ENCODE measurements at places on chromosomes 12 and 14.

GRCh38 chr14:35909665-35910064 is 83.5 kb downstream of the BRMS1L start:
- DNase-seq, result no peak

DNA sequence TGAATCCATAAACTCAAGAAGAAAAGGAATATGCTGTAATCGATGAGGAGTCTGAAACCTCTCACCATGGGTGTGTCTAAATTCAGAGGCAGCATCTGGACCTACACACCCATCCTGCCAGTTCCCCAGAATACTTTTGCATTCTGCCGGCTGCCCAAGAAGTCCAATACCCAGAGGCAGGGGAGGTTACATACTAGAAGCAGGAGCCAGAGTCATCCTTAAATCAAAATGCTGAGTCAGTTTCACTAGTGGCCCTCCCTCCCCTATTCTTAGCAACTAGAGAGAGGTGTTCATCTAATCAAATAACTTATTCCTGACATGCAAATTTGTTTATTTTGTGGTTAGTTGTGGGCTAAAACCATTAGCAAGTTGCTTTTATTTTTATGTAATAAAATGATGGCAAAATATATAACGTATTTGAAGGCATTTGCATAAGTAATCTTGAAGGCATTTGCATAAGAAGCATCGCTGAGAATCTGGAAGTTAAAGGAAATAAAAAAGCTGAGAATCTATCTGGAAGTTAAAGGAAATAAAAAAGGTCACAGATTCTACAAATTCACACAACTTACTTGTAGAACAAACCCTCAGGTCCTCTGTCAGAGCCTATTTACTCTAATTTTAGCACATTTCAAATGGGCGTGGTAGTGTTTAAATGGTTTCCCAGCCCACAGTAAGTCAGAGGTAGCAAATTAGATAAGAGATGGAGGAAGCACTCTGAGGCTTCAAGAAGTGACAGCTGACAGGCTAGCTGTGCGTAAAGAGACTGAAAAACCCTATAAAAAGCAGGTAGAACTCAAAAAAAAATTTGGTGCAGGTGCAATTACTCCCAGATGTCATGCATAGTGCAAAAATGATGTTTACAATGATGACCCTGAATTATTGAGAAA is 7.8 kb downstream of the BHLHE41 start:
- DNase-seq, result no peak

DNA sequence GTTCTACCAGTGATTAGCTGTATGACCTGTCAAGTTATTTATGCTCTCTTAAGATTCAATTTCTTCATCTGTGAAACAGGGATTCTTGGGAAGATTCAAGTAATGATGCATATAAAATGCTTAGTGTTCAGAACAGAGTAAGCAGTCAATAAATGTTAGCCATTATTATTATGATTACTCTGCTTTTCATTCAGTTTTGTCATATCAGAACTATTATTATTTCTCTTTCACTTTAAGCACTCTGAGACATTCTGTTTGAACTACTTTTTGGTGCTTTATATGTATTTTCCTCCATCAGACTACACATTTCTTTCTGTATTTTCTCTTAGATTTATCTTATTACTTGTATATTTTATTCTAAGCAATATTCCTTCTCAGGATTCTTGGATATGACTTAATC is 81.2 kb downstream of the CFAP54 start:
- no peak for DNase-seq

DNA sequence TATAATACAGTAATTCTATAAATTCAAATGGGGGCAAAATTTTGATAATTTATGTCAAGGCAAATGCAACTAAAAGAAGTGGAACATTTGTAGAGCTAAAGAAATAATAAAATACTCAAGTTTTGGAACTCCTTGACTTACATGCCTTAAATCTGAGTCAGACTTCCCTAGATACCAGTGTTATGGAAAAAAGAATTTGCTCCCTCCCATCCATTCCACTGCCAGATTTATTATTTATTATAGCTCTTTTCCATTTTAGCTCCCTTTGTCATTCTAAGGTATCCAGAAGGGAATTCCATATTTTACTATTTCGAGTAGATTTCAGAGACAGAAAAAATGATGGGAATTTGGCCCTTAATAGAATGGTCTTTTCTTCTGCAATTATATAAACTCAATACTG is 44.0 kb downstream of the RHOJ start:
- DNase-seq, result no peak

- peak; percentile 66 for DNase-seq
These were observed 12.9 kb upstream of the CALM1 start for GRCh38 chr14:90383731-90384542.

DNA sequence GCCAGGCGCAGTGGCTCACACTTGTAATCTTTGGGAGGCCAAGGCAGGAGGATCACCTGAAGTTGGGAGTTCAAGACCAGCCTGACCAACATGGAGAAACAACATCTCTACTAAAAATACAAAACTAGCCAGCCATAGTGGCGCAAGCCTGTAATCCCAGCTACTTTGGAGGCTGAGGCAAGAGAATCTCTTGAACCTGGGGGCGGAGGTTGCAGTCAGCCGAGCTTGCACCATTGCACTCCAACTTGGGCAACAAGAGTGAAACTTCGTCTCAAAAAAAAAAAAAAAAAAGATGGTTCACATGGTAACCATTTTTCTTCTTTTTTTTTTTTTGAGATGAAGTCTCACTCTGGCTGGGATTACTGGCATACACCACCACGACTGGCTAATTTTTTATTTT is 35.3 kb downstream of the SLC2A14 start:
- DNase-seq, result no peak

GRCh38 chr12:100674036-100674888 is 100.8 kb downstream of the GAS2L3 start:
- no peak for DNase-seq

DNA sequence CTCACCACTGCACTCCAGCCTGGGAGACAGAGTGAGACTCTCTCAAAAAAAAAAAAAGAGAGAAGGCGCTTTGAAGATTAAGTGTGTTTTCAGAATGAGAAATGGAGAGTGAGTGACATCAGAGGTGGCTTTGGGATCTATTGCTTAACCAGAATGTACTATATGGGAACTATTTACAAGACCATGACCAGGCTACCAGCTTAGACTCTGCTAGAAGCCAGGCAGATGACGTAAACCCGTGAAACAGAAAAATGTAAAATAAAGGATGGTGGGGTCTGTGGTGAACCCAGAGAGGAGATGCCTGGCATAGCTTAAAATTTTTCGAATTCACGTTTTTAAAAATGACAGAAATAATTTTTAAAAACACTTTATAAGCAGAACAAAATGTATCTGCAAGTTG is 82.0 kb downstream of the IFT43 start:
- no peak for DNase-seq

DNA sequence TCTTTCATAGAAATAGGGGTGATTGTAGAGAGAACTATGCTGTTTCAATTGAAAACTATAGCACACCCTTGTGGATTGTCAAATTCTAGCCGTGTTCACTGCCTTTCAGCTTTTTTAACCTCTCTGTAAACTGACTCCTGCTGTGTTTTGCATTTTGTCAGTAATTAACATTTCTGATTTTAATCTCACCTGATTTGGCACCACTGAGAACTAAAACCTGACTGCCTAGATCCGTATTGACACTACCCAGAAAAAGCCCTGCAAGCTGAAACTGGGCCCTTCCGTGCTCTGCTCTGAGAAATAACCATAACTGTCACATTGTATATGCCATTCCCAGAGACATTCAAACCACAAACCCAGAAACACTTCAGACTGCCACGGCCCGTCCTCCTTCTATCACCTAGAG is 26.6 kb upstream of the ETV6 start:
- DNase-seq, result no peak

GRCh38 chr12:39831587-39832315 is 212.1 kb upstream of the ABCD2 start:
- DNase-seq, result no peak

- DNase-seq, result no peak
These were observed 403.8 kb upstream of the PDE3A start for GRCh38 chr12:19964549-19964948.

DNA sequence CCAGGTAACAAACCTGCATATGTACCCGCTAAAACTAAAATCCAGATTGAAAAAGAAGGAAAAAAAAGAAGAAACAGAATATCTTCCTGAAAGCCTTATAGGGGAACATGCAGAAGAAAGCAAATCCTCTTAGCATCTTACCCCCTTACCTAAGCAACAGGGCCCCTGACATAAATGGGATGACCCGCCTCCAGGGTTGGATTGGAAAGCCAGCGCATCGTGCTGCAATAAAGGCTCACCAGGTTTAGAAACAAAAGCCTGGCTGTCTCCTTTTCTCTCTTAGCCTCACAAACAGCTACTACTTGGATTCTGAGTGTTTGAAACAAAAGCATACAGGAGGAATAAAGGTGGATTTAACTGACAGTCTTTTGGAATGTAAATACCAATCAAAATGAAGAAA is 13.8 kb upstream of the ADCK1 start:
- no peak for DNase-seq

- DNase-seq, result no peak
These were observed 107.6 kb upstream of the FUT8 start for GRCh38 chr14:65304963-65305362.

DNA sequence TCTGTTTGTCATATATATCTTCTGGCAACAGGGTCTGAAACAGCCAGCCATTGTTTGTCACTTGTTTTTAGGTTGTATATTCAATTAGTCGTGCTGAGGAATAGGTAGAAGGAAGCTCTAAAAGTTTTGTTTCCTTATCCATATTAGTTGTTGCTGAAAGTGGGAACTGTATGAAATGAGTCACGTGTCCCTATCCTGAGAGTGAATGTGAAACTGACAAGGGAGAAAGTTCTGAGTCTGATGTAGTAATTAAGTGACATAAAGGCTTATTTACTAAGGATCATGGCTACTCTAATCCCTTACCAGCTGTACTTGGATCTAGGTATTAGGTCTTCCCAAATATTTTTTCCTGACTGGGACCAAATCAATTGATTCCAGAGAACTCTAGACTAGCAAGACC is 16.4 kb downstream of the FAM234B start:
- no peak for DNase-seq

DNA sequence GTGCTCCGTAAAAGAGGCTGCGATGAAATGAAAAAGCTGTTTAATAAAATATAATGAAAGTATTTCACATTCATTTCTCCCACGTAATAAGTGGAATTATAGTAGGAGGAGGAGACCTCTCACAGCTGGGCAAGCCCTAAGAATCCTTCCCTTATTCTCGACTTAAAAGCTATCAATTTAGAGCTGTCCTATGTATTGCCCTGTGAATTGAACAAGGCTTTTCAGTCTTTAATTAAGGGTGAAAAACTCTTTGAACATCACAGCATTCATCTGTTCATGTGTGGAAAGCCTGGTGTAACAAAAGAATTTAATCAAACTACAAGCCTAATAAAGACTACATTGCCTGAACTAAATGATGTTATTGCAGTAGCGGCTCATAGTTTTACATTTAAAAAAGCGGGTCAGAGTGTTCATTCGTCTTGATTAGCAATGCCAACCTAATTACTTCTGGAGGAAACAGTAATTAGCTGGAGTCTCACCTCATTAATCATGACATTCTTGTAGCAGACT is 142.0 kb downstream of the ETNK1 start:
- DNase-seq, result no peak

DNA sequence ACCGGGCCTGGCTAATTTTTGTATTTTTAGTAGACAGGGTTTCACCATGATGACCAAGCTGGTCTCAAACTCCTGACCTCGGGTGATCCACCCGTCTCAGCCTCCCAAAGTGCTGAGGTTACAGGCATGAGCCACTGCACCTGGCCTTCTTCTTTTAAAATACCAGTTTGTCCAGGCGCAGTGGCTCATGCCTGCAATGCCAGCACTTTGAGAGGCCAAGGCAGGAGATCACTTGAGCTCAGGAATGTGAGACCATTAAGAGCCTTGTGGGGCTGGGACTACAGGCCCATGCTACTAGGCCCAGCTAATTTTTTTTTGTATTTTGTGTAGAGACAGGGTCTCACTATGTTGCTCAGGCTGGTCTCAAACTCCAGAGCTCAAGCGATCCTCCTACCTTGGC is 8.1 kb upstream of the PEBP1 start:
- no peak for DNase-seq

GRCh38 chr12:122895704-122896636 is at the start of gene VPS37B:
TSS of gene VPS37B (minus strand) at chr12:122896124. CDS start at chr12:122896062, 62 bp downstream.
- DNase-seq, result peak; percentile 87

- no peak for DNase-seq
These were observed 117.1 kb upstream of the PTPRB start for GRCh38 chr12:70754330-70754741.

Measured in nephron progenitor cell (in vitro differentiated cells).